ENCODE measurements at places on chromosomes 3 and 15.

GRCh38 chr3:197736010-197736490, 654 bp downstream of the RUBCN start:
- DNase-seq = no peak

DNA sequence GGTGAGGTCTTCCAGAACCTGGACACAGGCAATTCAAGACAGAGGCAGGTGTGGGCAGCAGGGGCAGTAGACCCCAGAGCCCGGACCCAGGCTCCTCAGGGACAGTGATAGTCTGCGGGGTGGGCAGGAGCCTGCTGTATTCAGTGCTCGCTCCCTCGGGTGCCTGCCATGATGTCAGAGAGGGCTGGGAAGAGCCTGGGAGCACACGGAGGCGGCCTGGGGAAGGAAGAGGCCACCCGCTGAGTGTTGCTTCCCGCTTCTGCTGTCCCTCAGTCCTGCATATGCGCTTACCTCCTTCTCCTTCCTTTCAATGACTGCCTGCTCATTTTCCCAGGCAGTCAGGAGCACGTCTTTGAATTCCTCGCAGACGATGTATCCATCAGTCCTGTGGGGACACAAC, 22.8 kb downstream of the TMEM43 start:
- no peak for DNase-seq

GRCh38 chr3:185927501-185928200, 10.2 kb downstream of the TRA2B start:
- DNase-seq = no peak

GRCh38 chr3:126990890-126991289, 8.0 kb downstream of the PLXNA1 start:
- no peak for DNase-seq

DNA sequence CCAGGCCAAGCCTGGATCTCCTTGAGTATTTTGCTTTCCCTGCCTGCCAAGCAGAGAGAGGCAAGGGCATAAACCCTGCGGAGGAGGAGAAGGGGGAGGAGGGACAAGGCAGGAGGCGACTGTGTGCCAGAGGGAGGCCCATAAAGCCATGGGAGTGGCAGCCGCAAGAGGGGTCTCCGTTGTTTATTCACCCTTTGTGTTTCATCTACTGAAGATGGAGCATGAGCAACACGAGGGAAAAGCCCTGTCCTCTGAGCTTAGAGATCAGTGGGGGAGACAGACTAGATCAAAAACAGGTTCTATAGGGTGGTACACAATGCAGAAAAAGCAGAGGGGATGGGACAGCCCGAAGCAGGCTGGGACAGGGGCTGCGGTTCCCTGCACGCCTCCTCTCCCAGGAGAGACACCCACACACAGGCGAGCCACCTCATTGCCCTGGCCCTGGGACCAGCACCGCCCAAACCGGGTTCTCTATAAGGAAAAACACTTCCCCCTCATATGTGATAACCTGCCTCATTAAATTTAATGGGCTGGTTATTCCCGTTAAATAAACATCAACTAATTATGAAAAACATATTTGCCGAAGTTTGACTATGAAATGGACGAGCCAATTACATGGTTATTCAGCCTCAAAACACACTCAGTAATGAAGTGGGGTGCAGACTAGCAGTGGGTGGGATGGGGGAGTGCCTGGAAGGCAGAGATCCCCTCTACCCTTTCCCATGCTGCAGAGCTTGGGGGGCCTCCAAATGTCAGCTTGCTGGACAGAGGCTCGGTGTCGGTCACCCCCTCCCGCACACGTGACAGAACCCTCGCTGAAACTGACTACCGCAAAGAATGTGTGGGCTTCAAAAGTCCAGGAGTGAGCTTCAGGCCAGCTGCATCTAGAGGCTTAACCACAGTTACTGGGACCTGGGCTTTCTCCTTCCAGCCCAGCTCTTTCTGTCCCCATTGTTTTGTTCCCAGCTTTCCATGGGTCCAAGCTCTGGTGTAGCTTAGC, 14.2 kb upstream of the PLXNA1 start:
- DNase-seq = no peak

DNA sequence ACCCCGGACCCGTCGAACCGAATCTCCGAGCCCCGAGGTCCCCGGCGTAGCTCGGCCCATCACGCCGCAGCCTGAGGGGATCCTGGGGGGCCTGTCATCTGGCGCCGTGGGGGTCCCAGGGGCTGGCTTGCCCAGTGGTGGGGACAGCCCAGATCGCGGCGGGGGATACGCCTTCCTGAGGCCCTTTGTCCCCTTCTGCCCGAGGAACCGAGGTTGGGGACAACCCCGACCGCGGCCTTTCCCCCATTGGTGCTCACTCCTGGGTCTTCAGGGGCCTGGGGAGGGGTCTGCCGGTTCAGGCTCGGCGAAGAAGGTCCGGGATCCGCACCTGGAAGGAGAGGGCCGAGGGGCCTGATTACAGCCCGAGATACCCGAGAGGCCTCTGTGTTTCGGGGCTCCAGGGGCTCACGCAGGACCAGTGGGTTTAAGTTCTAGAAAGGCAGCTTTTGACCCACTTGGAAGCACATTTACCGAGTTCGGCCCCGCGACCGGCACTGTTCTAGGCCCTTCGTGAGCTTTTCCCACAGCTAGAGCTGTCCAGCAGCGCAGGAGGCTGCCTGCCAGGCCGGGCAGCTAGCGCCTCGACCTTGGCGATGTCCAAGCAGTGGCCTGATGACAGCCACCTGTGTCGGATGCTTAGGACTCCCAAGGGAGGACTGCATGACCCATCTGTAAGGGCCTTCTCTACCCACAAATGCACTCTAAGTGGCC, 504 bp downstream of the ABHD2 start:
- DNase-seq = no peak

- DNase-seq = peak; percentile 89
These were observed 18.0 kb downstream of the SCG5 start for GRCh38 chr15:32659340-32660155.

GRCh38 chr15:42118650-42119445, 24.5 kb upstream of the PLA2G4D start:
- no peak for DNase-seq

- no peak for DNase-seq
These were observed 365.2 kb upstream of the AGTR1 start for GRCh38 chr3:148332509-148332908.

GRCh38 chr3:17116007-17116600, 231.3 kb downstream of the PLCL2 start:
- DNase-seq = no peak

DNA sequence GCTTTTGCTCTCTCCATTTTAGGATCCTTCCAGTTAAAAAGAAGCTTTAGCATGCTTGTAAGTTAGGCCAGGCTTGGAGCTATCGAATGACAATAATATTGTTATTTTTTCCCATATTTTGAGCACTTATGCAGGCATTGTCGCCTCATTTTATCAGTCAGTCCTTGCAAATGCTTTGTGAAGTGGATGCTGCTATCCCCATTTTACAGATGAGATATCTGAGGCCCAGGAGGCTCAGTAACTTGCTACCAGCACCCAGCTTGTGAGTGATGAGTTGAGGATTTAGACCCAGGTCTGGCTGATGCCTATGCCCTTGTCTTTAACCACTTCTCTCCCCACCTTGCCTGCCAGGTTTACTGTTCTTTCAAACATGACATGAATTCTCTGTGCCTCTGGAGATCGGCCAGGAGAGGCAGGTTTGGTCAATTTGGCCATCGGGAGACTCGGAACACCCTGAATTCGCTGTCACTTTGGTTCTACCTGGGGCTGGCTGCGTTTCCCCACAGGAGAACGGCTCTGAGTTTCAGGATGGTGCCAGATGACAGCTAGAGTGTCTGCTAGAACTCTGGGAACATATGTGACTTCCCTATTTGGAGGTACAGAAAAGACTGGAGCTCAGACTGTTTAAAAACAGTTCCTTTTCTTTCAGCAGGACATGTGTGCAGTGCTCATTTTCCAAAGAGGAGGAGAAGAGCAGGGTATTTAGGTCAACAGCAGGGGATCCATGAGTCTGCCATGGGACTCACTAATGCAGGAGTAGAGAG, 25.5 kb upstream of the ZNF710 start:
- DNase-seq = no peak

DNA sequence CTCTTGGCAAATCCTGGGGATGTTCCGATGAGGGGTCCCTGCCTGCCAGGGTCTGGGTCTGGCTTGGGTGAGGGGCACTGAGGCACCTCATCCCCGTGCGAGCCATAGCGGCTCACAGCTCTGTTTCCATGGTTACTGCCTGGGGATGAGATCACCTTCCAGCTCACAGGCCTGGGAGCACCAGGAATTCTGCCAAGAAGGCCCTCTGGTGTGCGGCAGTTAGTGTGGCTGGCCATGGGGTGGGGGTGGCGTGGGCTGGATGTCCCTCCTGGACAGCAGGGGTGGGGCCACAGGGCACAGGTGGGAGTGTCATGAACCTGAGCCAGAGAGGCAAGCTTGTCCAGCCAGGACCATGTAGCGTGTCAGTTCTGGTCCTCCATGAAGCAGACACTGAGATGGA, 22.1 kb upstream of the PRR23E start:
- no peak for DNase-seq

DNA sequence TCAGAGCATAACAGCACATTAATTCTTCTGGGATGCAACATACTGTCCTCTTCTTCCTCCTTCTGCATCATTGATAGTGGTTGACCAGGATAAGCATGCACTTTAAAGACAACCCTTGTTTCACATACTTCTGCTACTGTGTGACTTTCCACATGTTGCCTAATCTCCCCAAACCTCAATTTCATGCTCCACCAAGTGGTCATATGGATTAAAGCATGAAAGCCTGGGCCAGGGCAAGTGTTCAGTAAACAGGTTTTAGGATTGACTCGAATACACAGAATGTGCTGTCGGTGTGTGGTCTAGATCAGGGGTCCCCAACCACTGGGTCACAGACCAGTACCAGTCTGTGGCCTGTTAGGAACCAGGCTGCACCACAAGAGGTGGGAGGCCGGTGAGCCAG, 22.5 kb upstream of the BFSP2 start:
- DNase-seq = no peak

- no peak for DNase-seq
These were observed 102.5 kb upstream of the ROBO1 start for GRCh38 chr3:79870313-79870620.

DNA sequence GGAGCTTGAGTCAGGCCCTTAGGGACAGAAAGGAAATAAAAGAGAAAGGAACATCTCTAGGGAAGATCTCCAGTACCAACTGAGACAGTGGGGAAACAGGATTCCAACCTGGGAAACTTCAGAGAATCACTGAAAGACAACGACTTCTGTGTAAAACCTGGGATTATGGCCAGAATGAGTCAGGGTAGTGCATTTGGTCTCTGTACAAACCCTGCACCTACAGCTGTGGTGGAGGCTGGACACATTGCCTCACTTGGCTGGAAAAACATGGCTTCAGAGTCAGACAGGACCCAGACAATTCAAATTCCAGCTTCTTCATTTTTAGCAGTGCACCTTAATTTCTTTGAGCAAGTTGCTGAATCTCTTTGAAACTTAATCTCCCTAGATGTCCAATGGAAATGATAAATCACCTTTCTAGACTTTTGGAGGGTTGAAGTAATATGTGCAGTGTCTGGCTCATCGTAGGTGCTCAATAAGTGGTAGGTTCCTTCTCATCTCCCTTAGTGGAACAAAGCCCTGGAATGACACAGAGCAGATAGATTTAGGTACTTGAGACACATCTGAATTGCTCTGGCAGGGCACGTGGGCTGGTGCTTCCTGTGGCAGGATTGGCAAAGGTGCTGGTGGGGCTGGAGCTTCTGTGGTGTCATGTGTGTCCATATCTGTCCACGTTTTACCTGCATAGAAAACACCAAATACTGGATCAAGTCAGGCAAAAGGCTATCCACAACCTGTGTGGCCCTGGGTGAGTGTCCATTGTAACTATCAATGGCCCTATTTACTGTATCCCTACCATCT, 6.1 kb upstream of the CLSTN2 start:
- no peak for DNase-seq
